PC-3 (cell line): ENCODE measurements at places on chromosomes 5 and 9.

GRCh38 chr5:58770136-58770535 is 187.3 kb downstream of the RAB3C start:
- no peak overlapping the region for H3K27ac ChIP-seq
- no peak for DNase-seq
- H3K4me3 ChIP-seq: no peak overlapping the region

DNA sequence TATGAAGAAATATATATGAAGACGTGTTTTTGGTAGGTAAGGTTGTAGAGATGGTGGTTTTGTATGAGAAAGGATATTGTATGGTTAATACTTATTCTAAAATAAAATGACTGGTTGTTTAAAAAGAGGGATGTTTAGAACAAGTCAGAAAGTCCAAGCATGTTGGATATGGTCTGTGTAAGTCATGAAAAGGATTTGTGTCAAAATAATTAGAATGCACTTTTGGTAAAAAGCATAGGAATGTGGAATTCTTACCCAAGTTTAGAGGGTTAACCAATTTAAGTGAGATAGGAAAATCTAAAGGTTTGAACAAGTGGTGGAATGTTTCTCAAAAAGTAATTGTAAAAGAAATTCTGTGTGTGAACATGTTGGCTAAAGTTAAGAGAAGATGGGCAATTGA is 1556.5 kb upstream of the C9orf72 start:
- no peaks in the 10 kb centered on the region; the same call in 1 of the 2 replicates for H3K36me3 ChIP-seq
- no peak overlapping the region for H3K4me3 ChIP-seq
- no peak overlapping the region for H3K27ac ChIP-seq
- no peaks in the 10 kb centered on the region for H3K27me3 ChIP-seq
- no peaks in the 10 kb centered on the region for H3K4me1 ChIP-seq

- H3K36me3 ChIP-seq: peaks cover 15% of the 10 kb centered on the region
- no peak overlapping the region for H3K4me3 ChIP-seq
- no peaks in the 10 kb centered on the region for H3K27me3 ChIP-seq
Observed at GRCh38 chr5:135395451-135395850, 3.6 kb downstream of the MACROH2A1 start.

GRCh38 chr5:133205649-133206048 is 153.8 kb downstream of the HSPA4 start:
- no peaks in the 10 kb centered on the region for H3K36me3 ChIP-seq
- no peak for DNase-seq
- 0 out of 2 replicates have a peak, but pooled peaks cover 3% of the 10 kb centered on the region for H3K4me1 ChIP-seq
- H3K27ac ChIP-seq: no peak overlapping the region

DNA sequence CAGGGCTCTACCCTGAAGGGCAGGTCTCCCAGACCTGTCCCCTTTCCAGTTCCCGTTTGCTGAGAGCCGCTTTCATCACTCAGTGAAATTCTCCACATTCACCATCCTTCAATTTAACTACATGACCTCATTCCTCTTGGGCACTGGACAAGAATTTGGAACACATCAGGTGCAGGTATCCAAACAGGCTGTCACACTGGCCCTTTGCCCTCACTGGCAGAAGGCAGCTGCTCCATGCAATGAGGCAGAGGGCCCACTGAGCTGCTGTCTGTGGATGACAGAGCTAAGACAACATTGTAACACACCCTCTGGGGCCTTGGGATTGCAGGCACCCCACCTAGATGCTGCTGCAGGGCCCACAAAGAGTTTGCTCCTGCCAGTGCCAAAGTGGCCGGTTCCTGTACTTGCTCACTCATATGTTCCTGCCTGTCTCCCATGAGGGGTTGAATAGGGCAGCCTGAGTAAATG is 55.1 kb downstream of the ACTL7B start:
- H3K27me3 ChIP-seq: no peaks in the 10 kb centered on the region; the same call in 1 of the 2 replicates
- no peaks in the 10 kb centered on the region for H3K4me1 ChIP-seq
- no peak for DNase-seq

DNA sequence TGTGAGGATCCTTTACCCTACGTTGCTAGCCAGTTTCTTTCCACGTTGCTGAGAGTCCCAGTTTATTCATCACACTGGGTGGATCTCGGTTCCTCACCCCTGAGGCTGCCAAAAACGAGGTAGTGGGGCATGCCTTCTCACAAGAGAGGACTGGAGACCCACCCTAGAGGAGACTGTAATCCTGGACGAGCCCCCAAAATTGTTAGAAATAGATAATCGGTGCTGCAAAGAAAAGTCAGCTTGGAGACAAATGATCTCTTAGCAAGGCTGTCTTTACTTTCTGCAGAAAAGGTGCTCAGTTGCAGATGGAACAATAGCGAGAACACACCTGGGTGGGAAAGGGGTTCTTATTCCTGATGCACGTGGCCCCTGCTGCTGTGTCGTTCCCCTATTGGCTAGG is 101.8 kb downstream of the TMEM167A start:
- peak overlapping the region; percentile 80 for H3K27ac ChIP-seq
- DNase-seq: no peak
- no peaks in the 10 kb centered on the region for H3K36me3 ChIP-seq

- no peak overlapping the region for H3K27ac ChIP-seq
- no peak overlapping the region for H3K4me3 ChIP-seq
- H3K4me1 ChIP-seq: no peaks in the 10 kb centered on the region
- no peak for DNase-seq
Observed at GRCh38 chr9:106177216-106177615, 482.9 kb downstream of the TMEM38B start.

- H3K27ac ChIP-seq: no peak overlapping the region
- no peak for DNase-seq
- no peaks in the 10 kb centered on the region for H3K36me3 ChIP-seq
- H3K27me3 ChIP-seq: no peaks in the 10 kb centered on the region
- no peak overlapping the region for H3K4me3 ChIP-seq
Observed at GRCh38 chr9:105257809-105258208, 13.4 kb downstream of the SLC44A1 start.
